Activated CD4-positive, alpha-beta T cell treated with anti-CD3 and anti-CD28 coated beads, Interleukin-2, amount 50 U/mL, for 4 hours (primary cell): ENCODE measurements at places on chromosomes 16 and 17.

GRCh38 chr16:53458635-53459034 lies 24.4 kb downstream of the RBL2 start:
- DNase-seq = no peak

GRCh38 chr17:9021158-9021991 lies at the start of gene NTN1:
Gene NTN1 (plus strand): TSS chr17:9021510. CDS start chr17:9022374, 864 bp downstream.
- DNase-seq = peak; percentile 56

DNA sequence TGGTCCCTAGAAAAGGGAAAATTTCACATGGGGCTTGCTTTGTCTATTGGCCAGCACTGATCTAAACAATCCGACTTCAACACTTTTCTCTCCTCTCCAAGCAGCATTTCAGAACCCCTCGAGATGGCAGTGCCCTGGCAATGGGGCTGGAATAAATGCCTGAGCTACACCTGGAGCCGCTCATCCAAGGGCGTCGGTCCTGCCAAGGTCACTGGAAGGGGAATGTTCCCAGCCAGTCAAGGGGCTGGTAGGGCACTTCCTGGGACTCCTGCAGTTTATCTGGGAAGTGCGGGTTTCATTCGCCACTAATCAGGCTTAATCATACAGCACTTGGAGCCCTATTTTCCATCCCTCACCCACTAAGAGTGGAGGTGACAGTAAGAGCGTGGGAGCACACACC lies 17.1 kb downstream of the MEAK7 start:
- DNase-seq = no peak

GRCh38 chr17:65572581-65573281 lies 11.3 kb upstream of the AXIN2 start:
- no peak for DNase-seq

DNA sequence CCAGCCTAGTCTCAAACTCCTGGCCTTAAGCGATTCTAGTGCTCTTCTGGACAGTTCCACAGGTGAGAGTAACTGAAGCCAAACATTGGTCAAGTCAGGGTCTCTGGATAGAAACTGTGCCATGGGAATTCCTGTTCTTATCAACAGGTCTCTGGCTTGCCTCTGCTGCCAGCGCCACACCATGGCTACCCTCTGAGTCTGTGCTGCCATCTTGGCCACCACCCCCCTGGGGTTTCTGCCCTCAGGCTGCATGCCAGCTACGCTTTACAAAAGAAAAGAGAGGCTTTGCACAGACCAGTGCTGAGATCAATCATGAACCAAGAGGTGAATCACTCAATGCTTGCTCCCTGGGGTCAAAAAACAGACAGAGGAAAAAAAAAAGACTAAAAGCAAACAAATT lies 24.4 kb upstream of the CREBBP start:
- DNase-seq = no peak
